ENCODE measurements at places on chromosomes 12 and 14. TPM values are rescaled to one million over a fixed set of nuclear protein-coding genes. Genes with fewer than 3 reads are reported as not detected.
A peak's percentile ranks its signal among the peaks of the same experiment; 100 is the strongest.

GRCh38 chr12:20483776-20484175 lies 115.4 kb downstream of the PDE3A start:
- no peak for DNase-seq

- DNase-seq = no peak
Observed at GRCh38 chr14:76181546-76181945, 29.8 kb downstream of the GPATCH2L start.

- DNase-seq = no peak
Observed at GRCh38 chr14:29205658-29206057, 439.1 kb downstream of the FOXG1 start.

- DNase-seq = no peak
Observed at GRCh38 chr14:59836116-59836515, 34.5 kb downstream of the RTN1 start.

GRCh38 chr14:71324767-71325272 lies 417.6 kb downstream of the PCNX1 start:
- peak; percentile 28 for DNase-seq

GRCh38 chr14:84657911-84658310 lies 872.0 kb upstream of the FLRT2 start:
- no peak for DNase-seq

- no peak for DNase-seq
Observed at GRCh38 chr14:102819747-102820330, 42.6 kb downstream of the TRAF3 start.

- no peak for DNase-seq
Observed at GRCh38 chr12:113474635-113475436, 3.2 kb upstream of the LHX5 start.

GRCh38 chr12:132083614-132083940 lies 60.5 kb downstream of the DDX51 start:
- no peak for DNase-seq

DNA sequence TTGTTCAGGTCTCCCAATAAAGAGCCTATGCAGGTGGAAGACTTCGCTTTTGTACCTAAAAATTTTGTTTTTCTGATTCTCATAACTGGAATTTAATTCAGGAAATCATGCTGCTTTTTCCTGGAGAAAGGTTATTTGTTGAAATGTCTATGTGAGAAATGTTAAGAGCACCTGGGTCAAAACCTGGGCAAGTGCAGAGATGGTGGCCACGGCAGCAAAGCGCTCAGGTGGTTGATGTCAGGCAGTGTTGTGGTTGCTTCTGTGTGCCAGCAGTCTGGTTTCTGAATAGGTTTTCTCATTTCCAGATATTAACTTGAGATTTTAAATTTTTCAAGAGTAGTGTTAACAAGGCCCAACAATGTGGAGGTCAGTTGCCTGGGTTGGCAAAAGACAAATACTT lies 96.2 kb downstream of the ESR2 start:
- no peak for DNase-seq

DNA sequence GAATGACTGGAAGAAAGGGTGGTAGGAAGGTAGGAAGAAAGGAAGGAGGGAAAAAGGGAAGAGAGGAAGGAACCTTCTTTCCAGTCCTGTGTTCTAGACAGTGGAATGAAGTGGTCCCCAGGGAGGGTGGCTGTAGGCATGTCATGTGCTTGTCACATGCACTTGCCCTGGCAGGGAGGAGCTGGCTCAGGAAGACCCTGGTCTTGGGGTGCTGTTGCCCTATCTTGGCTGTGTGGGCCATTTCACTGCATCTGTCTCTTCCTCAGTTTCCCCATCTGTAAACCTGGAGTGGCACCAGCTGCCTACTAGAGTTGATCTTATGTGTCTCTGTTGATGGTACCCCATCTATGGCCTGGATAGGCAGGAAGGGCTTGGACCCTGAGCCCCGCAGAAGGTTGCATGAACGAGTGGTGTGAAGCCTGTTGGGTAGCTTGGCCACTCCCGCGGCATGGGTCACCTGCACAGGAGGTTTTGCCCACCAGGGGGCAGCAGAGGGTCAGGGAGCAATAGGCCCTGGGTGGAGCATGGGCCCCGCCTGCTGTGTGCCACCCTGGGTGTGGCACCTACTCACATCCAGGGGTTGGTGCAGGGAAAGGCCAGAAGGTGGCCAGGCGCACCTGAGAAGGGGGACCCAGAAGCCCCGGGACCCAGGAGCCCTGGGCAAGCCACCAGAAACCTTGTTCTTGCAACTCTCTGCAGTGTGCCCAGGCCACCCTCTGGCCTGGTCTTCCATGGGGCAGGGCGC lies 25.1 kb downstream of the MEG3 start:
- peak; percentile 63 for DNase-seq

GRCh38 chr12:90816353-90817089 lies 138.5 kb downstream of the CCER1 start:
- no peak for DNase-seq

- no peak for DNase-seq
Observed at GRCh38 chr12:123063535-123063934, 83.1 kb downstream of the ARL6IP4 start.

DNA sequence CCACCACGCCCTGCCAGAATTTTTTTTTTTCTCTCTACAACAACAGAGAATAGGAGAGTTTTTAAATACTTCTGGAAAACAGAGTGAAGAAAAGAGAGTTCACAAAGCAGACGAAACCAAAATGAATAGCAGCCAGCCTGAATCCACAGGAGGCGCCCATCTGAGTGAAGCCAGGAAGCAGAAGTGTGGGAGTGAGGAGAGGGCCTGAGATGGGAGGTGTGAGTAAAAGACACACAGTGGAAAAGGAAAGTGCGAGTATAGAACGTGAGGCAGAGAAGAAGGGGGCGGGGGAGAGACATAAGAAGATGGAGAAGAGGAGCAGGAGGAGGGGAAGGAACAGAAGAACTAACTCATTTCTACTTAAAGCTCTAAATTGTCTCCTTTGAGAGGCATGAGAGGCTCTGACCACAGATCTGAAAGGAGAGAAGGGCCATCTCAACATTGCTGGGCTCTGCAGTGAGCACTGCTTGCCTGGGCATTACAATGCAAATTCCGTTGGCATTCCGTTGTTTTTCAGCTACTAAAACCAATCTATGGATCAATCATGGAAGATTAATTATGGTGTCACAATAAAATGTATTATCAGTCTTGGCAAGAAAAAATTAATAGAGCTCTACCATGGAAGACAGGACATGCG lies 140.1 kb upstream of the CPSF6 start:
- no peak for DNase-seq

GRCh38 chr12:120640861-120641833 lies 721 bp downstream of the CABP1 start:
- peak; percentile 52 for DNase-seq

DNA sequence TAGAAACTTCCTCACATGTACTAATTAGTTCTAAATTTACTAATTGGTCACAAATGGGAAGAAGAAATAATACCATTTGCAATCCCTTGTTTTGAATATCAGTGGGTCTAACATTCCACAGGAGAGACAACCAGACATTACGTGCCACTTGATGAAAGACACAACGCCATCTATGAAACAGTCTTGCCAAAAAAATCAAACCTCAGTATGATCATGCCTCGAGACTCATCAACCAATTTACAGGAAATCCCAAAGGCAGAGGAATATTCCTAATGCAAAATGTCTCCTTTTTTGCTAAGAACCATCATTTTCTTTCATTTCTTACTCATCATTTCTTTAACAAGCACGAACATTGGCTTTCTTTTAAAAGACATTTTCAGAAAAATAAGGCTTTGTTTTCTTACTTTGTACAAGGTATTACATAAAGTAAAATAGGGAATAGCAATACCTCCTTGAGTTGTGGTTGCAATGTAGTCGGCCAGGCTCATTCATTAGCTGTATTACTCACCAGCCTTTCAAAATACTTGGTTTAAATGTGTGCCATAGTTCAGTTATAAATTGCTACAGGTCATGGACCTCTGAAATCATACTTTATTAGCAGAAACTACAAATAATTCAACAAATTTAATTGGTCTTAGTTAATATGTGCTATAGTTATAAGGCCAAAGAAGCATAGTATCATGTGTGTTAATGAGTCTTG lies 436.2 kb upstream of the FLRT2 start:
- no peak for DNase-seq

DNA sequence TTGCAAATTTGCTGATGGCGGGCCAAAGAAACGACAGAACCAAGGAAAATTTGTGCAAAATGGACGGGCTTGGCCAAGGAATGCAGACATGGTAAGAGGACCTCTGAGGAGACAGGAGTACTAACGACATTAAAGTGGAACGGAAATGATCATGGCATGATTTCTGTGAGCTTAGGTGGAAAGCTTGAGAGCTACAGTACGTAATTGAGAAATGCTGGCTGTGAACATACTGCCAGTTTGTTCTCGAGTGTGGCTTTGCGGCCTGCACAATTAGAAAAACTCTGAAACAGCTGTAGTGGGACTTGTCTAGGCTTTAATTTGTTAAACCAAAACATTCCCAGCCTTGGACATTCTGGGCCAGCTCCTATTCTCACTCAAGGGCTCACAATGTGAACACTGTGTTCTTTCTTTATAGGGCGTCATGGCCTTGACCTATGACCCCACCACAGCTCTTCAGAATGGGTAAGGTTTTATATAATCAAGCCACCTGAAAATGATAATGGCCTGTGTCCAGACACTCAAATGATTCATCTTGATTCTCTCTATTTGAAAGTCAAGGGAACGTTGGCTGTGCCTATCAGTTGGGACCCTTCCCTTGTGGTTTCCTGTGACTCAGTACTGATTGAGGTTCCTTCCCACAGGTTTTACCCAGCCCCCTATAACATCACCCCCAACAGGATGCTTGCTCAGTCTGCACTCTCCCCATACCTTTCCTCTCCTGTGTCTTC lies 48.5 kb downstream of the BAZ2A start:
- no peak for DNase-seq

ITGA7 gene
- 1.4 TPM for total RNA-seq

BMP4 gene
- not detected for total RNA-seq

PRPF39 gene
- total RNA-seq = 46.0 TPM

RHOJ gene
- total RNA-seq = not detected

AKAP6 gene
- 0.53 TPM for total RNA-seq

HOXC12 gene
- total RNA-seq = not detected

PPP1R36 gene
- total RNA-seq = not detected

RNU4-1 gene
- total RNA-seq = 3,997 TPM
